Cerebellar nuclear complex (tissue), 1 donor: ENCODE measurements at places on chromosomes 4 and X.

DNA sequence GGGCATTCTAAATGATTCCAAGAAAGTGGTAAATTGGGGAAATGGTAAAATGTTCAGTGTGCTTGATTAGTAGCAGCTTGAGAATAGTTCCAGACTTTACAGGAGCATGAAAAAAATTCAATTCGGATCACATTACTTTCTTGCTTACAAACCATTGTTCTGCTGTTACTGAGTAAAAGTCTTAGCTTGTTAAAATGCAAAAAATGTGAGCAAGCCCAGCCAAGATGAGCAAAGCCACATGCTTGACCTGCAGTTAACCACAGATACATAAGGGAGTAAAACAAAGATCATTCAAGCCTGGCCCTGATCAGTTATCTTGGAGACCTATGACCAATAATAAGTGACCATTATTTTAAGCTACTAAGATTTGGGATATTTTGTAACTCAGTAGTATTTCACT, 562.9 kb upstream of the MAGEB2 start:
- no peak for DNase-seq

GRCh38 chrX:30875957-30876356, 13.1 kb downstream of the TAB3 start:
- DNase-seq: no peak

- DNase-seq: no peak
Observed at GRCh38 chr4:7805533-7806337, 133.9 kb downstream of the AFAP1 start.

GRCh38 chrX:21666679-21667078, 8.5 kb upstream of the KLHL34 start:
- DNase-seq: no peak

GRCh38 chr4:145786261-145786660, 106.3 kb downstream of the C4orf51 start:
- no peak for DNase-seq

DNA sequence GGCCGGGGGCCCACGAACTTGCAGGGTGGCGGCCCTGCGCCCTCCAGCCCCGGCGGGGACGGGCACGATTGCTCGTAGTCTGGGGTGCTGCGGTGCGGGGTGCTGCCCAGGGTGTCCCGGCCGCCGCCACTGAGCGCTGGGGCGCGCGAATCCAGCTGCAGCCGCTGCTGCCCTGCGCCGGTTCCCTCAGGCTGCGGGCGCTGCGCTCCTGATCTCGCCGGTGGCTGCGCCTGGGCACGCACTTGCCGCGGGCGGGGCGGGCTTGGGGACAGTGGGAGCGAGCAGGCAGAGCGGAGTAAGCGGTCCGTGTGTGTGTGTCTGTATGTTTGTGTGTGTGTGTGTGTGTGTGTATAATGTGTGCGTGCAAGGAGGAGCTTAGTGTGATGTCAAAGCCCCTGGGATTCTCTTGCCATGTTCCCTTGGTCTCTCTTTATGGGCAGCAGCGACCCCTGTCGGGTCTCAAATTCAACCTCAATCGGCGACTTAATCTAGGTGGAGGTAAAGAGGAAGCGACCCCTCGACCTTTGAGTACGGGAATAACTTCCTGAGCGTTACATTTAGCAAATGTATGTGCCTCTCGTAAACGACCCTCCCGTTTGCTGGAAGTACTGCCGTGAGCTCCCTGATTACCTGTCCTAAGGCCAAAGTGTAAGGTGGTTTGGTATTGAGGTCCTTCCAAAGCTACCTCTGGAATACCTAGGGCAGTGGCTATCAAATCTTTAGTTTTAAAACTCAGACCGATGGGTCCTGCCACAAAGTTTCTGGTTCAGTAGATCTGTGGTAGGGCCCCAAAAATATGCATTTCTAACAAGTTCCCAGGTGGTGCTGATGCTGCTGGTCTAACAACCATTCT, at the start of gene RNF150:
Gene RNF150 (minus strand): TSS at position 324 of the 853 bp plus-strand sequence.
- peak; percentile 16 for DNase-seq

GRCh38 chrX:151796576-151796975, 62.0 kb downstream of the CNGA2 start:
- no peak for DNase-seq

- DNase-seq: no peak
Observed at GRCh38 chrX:155857561-155857960, 23.6 kb upstream of the VAMP7 start.

GRCh38 chr4:170008801-170009200, 17.4 kb downstream of the MFAP3L start:
- DNase-seq: no peak

DNA sequence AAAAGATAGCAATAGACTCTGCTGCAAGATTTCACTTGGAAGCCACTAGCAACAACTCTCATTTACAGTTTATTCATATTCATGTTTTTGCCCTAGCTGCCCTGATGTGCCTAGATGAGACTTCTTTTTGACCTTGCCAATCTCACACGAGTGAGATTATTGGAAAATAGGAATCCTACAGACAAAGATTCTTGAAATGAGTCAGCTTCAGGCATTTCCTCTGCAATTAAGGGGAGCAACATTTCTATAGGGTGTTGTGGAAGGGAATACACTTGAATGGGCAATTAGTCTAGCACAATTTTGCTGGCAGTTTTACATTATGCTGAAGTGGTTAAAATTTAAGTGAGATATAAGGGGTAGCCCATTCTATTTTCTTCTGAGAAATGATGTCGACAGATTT, 217.0 kb upstream of the FAT4 start:
- DNase-seq: no peak

GRCh38 chr4:39348371-39349315, 17.5 kb downstream of the RFC1 start:
- DNase-seq: no peak

DNA sequence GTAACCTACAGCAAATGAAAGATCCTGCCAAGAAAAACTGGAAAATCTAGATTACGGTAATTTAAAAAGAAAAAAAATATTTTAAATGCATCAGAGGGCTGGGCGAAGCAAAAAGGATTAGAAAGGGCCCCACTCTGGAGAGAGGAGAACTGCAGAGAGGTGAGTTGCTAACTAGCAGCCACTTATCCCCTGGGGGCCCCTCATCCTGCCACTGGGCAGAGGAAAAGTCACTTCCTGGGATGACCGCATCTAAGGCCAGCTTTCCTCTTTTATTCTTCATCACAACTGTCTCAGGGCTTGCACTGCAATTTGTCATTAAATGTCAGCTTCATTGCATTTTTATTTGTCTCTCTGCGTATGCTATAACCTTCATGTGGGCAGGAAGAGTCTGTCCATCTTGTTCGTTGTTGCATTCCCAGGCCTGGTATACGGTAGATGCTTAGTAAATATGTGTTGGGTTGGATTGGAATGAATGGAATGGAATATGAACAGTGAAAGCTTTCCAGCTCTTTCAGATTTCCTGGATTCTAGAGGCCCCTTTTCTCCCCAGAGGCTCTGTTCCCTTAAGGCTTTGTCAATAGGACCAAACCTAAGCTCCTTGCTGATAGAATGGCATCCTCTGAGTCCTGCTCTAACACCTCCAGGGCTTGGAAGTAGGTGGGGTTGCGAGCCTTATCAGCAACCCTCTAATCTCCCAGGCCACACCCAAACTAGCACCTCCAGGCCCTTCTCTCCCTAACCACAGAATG, 58.9 kb downstream of the TLR10 start:
- no peak for DNase-seq

DNA sequence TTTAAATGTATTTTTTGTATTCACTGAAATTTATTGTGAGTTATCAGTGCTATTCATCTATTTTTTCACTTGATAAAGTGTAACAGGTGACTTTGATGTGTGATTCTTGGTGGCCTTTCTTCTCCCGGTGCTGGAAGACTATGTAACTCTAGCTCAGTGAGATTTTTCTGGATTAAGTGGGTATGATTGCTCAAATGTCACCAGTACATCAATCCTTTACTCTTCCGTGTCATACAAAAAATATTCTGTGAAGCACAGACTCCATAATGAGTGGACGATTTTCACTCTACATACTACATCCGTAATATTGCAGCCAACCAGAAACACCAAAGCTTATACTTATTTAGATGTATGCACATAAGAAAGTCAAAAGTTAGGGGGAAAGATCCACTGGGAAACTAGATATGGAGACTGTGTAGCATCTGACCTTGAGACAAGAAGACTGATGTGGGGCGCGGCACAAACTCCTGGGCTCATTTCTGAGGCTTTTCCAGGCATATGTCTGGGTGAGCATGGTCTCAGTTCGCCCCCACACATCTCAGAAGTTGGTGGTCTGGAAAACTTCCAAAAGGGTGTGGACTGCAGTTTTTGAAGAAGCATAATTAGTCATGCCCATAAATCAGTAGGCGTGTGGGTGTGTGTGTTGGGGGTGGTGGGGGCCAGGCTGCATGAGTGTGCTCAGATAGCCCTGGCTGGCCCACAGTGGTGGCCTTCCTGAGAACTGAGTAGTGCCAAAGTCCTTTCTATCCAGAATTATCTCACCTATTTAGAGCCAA, 53.9 kb upstream of the TENM3 start:
- no peak for DNase-seq

DNA sequence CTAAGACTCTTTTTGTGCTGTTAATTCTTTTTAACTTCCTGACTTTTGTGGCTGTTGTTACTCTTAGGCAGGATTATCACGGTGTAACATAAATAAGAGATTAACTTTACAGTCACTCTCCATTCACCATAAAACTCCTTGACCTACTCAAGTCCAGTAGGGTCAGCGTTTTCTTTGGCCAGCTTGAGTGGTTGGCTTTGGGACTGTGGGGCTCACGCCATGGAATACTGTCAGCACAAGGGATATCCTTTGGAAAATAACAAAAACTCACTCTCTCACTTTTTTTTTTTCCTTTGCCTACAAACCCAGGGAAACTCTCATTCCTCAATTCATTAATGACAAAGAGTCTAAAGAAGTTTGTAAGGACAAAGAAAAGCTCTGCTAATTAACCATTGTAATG, 89.4 kb upstream of the TLL1 start:
- DNase-seq: no peak

DNA sequence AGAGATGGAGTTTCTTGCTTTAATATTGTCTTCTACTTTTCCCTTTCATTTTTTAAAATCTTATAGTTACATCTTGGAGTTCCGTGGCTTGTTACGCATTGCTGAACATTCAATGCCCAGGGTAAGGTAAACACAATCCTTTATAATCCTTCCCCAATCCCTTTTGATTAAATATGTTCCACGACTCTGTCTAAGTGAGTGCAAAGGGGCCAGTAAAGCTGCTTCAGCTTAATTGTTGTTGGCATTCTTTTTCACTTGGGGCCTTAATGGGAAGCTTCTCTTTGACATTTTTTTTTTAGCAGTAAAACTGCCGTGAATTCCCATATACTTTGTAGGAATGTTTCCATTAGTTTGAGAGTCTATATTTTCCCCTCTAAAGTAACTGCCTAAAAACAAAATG, 1028.1 kb downstream of the C4orf33 start:
- no peak for DNase-seq

GRCh38 chr4:145921231-145921630, 17.4 kb downstream of the ZNF827 start:
- DNase-seq: no peak

- no peak for DNase-seq
Observed at GRCh38 chrX:131626681-131627296, 82.9 kb downstream of the OR13H1 start.

GRCh38 chr4:158411269-158411668, 110.4 kb upstream of the RXFP1 start:
- no peak for DNase-seq

- DNase-seq: no peak
Observed at GRCh38 chr4:41389356-41389755, 132.6 kb downstream of the UCHL1 start.

GRCh38 chr4:80592950-80593349, 257.4 kb downstream of the CFAP299 start:
- no peak for DNase-seq
